ENCODE measurements at places on chromosomes 3 and 15. TPM values are rescaled to one million over a fixed set of nuclear protein-coding genes. Genes with fewer than 3 reads are reported as not detected.

CSPG4 gene
- total RNA-seq: not detected

SYNPR gene
- total RNA-seq: not detected

LMAN1L gene
- total RNA-seq: 0.38 TPM

LRRC49 gene
- not detected for total RNA-seq

ANAPC13 gene
- total RNA-seq: 25.9 TPM

SCAANT1 gene
- total RNA-seq: not detected

OR5H1 gene
- total RNA-seq: not detected

CHST13 gene
- not detected for total RNA-seq

MYL3 gene
- not detected for total RNA-seq

NLGN1 gene
- not detected for total RNA-seq

USF3 gene
- total RNA-seq: 22.0 TPM

SOX14 gene
- not detected for total RNA-seq

MYZAP gene
- total RNA-seq: 0.53 TPM

UBAP1L gene
- 4.5 TPM for total RNA-seq

PPM1M gene
- total RNA-seq: 109 TPM

CHL1 gene
- total RNA-seq: not detected

ZNF774 gene
- total RNA-seq: 1.0 TPM

GOLGA8N gene
- 5.4 TPM for total RNA-seq

SIDT1 gene
- 19.7 TPM for total RNA-seq

UBR1 gene
- 41.4 TPM for total RNA-seq

CLDN18 gene
- total RNA-seq: not detected

GOLGA8G gene
- not detected for total RNA-seq

SPATA16 gene
- total RNA-seq: not detected

GOLGA6A gene
- not detected for total RNA-seq

ARPIN gene
- total RNA-seq: not detected

TJP1 gene
- not detected for total RNA-seq

DLL4 gene
- not detected for total RNA-seq
